ENCODE measurements at places on chromosomes 7 and 10.

DNA sequence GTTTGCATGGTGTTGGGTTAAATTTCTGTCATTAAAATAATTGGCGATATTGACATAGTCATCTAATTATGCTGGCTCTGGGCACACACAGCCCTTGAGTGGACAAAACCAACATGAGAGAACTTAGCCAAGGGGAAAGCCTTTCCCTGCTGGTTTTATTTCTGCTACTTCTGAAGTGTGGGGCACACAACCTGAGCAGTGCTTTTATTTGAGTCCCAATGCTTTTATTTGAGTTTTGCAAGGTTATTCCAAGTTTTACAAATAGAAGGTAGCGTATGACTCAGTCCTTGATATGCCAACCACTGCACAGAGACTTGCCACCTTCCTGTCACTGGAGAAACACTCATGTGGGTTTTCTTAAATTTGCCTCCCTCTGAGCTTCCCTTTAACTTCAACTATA lies 145.7 kb downstream of the EGFR start:
- no peak for DNase-seq

GRCh38 chr7:104903044-104903443 lies 111.0 kb upstream of the KMT2E start:
- no peak for DNase-seq

- DNase-seq, result peak; percentile 30
Measured at GRCh38 chr7:128059143-128059988, 28.1 kb upstream of the LRRC4 start.

GRCh38 chr10:7625836-7626235 lies 40.9 kb downstream of the ITIH5 start:
- DNase-seq, result no peak

DNA sequence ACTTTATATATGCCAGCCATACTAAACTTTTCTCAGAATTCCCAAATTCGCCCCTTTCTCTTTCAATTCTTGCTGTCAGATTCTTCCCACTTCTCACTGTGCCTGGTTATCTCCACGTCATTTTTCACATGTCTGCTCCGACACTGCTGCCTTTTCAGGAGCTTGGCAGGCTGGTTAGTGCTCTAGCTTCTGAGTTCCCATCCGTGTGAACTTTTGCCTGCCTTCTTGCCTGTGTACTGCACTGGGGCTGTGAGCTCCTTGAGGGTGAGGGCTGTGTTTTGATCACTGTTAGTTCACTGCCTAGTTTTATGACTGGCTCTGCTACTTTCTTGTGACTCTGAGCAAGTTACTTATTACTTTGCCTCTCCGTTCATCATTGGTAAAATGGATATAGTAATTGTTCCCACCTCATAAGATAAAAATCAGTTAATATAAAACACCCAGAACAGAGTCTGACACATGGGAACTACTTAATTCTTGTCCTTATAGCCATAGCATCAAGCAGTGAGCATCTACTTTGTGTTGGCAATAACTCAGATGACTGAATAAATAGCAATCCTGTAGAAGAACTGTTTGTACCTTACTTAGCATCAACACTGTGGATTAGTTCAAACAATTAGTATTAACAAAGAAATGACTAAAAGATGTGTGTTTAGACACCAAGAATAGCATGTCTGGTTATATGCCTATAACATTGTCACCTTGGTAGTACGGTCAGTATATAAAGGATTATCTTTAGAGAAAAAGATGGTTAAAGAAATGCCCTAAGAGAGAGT lies 5.5 kb downstream of the GSTO1 start:
- no peak for DNase-seq

- no peak for DNase-seq
Measured at GRCh38 chr10:91088300-91089140, 131.9 kb upstream of the PCGF5 start.

DNA sequence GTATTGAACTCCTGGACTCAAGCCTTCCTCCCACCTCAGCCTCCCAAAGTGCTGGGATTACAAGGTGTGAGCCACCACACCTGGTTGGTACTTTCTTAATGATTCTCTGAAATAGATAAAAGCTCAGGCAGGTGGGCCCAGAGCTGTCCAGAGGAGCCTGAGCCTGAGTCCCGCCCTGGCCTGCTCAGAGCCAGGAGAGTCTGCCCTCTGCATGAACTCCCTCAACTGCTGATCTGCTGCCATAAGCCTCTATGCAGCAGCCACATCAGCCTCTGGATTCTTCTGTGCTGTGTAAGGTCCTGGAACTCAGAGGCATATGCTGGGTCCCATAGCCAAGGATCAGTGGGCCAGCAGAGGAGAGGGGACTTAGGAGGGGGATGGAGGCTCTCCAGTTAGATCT lies 23.1 kb upstream of the DDIT4 start:
- DNase-seq, result no peak

GRCh38 chr7:30815951-30816644 lies 44.9 kb downstream of the MINDY4 start:
- DNase-seq, result no peak

DNA sequence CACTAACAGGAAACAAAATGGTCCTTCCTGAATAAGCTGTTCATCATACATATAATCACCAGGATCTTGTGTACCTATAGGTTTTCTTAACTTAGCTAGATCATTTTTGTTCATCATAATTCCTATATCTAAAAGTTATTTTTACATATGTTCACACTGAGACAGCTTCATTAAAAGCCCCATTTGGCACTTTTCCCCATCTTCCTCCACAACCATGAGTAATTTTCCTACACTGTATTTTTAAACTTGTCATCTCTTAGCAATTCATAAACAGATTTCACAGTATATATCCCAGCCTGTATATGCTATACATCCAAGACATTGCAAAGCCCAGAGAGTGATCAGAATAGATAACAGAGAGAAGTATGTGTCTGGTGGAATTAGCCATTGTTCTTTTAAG lies 28.3 kb downstream of the ZNF365 start:
- DNase-seq, result no peak

DNA sequence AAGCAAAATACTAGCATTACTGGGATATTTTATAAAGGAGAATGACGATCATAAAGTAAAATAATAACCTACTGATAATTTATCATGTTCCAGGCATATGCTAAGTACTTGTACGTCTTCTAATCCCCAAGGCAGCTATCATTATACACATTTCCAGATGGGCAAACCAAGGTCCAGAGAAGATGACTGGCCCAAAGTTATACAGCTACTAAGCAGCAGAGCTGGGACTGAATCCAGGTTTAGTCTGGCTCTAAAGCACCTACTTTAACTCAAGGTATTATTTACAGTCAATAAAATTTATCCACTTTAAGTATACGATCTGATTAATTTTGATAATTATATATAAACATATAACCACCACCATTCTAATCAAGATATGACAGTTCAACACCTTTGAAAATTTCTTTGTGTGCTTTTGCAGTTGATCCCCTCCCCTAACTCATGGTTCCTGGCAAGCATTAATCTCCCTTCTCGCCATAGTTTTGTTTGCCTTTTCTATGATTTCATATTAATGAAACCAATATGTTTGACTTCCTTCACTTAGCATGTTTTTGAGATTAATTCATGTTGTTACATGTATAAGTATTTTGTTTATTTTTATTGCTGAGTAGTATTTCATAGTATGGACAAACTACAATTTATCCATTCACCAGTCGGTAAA lies 126.7 kb downstream of the CPEB3 start:
- DNase-seq, result no peak

- DNase-seq, result peak; percentile 3
Measured at GRCh38 chr10:10499839-10500238, 517.8 kb upstream of the CELF2 start.

GRCh38 chr10:8052341-8052955 lies 2.0 kb upstream of the GATA3 start:
- DNase-seq, result peak; percentile 32

DNA sequence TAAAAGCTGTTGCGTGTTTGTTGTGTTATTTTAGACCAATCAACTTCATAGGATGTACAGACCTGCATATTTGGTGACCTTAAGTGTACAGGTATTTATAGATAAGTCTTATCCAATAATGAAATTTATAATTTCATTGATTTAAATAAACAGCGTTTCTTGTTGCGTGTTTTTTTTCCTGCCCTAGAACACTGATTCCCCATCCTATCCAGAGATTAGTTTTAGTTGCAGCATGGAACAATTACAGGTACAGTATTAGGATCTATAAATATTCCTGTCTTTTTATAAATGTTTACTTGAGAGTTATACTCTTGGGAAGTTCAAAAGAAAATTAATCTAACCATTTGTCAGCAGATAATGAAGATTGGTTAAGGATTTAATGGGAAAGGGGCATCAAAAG lies 2.1 kb upstream of the BMI1 start:
- no peak for DNase-seq

DNA sequence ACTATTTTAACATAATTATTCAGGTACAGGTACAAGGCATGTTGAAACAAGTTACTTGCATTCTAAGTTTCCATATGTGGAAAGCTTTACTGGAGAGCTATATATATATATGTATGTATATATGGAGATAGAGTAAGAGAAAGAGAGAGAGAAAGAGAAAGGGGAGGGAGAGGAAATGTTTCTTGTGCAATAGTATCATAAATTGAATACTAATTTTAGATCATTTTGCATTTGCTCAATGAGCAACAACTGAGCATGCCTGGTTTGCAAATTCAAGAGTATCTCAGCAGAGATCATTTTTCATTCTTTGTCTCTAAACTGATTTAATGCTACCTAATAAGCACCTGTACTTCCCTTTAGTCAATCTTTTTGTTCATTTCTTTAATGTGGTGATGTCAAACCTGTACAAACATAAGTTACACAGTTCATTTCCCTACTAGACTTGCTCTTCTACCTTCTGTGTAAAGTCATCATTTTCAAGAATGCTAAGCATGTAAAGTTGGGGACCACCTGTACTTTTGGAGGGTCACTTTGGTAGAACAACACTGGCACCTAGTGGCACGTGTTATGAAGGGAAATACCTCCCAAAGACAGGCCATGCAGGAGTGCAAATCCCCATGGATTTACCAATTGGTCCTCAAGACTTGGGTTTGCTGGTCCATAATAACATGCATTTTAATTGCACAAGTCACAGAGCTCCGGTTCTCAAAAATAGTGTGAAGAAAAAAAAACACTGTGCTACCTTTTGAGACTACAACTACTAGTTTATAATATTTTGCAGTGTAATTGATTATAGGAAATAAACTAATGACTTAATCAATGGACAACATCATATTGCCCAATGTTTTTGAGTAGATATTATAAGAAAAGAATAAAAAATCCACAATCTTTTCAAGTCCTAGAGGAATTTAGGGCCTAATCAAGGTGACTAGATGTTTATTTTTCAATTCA lies 431.2 kb upstream of the IGFBP3 start:
- DNase-seq, result no peak

- DNase-seq, result peak; percentile 28
Measured at GRCh38 chr7:33243319-33243881, 114.0 kb downstream of the BBS9 start.

GRCh38 chr10:77541247-77541646 lies 96.4 kb downstream of the KCNMA1 start:
- no peak for DNase-seq

- peak; percentile 28 for DNase-seq
Measured at GRCh38 chr10:133453516-133454203, at the start of gene SCART1. Gene SCART1 (plus strand): TSS chr10:133453945. CDS start chr10:133453998, 53 bp downstream.

- no peak for DNase-seq
Measured at GRCh38 chr10:123038782-123039631, 30.2 kb downstream of the ACADSB start.

- no peak for DNase-seq
Measured at GRCh38 chr10:84391326-84391725, 62.9 kb downstream of the CCSER2 start.

GRCh38 chr7:104530251-104530650 lies 201.8 kb downstream of the LHFPL3 start:
- DNase-seq, result no peak

- DNase-seq, result no peak
Measured at GRCh38 chr7:82722946-82723345, 279.4 kb upstream of the CACNA2D1 start.

GRCh38 chr7:2157473-2158279 lies 75.1 kb downstream of the MAD1L1 start:
- no peak for DNase-seq

- DNase-seq, result no peak
Measured at GRCh38 chr7:12102126-12102525, 109.0 kb upstream of the TMEM106B start.

DNA sequence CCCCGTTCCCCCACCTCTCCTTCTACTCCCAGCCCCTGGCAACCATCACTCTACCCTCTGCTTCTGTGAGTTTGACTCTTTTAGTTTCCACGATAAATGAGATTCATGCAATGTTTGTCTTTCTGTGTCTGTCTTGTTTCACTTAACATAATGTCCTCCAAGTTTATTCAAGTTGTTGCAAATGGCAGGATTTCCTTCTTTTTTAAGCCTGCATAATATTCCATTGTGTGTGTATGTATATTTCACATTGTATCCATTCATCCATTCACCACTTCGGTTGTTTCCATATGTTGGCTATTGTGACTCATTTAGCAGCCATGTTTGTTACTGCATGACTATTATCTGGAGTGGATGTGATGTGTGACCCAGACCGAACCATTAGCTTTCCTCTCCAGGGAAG lies 64.3 kb downstream of the VIM start:
- no peak for DNase-seq

DNA sequence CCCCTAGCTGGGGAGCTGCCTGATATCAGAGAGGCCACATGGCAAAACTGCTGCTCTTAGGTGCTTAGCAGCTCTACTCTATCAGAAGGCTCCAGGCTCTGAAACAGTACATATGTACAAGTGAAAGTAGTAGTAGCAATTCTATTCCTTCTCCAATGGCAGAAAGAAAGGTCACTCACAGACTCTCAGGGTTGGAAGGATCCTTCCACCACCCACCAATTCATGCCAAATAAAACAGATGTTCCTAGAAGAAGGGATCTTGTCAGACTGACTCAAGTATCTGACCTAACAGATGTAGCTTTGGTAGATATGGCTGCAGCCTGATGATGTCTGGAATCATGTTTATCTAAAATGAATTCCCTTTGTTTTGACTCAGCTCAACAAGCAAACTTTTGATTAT lies 8.0 kb upstream of the ALDH18A1 start:
- no peak for DNase-seq

GRCh38 chr7:132160611-132161532 lies 415.4 kb downstream of the PLXNA4 start:
- no peak for DNase-seq

DNA sequence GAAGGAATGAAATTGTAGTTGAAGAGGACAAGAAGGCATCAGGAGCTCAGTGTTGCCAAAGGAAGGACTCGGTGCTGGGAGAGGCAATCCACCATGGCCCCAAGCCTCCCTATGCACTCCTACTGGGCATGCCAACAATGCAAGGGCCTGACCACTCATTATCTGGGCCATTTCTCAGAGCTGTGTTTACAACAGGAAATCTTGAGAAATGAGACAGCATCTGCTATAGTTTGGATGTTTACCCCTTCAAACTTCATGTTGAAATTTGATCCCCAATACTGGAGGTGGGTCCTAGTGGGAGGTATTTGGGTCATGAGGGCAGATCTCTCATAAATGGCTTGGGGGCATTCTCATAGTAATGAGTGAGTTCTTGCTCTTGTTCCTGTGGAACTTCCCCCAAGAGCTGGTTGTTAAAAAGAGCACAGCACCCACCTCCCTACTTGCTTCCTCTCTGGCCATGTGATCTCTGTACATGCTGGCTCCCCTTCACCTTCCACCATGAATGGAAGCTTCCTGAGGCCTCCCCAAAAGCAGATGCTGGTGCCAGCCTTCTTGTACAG lies 50.8 kb upstream of the AOAH start:
- no peak for DNase-seq

- DNase-seq, result no peak
Measured at GRCh38 chr10:1074052-1074747, 18.0 kb downstream of the WDR37 start.

- no peak for DNase-seq
Measured at GRCh38 chr10:61635932-61636331, 26.8 kb upstream of the CABCOCO1 start.

Data from activated CD4-positive, alpha-beta T cell treated with anti-CD3 and anti-CD28 coated beads, Interleukin-2, amount 50 U/mL, for 16 hours (primary cell).